ENCODE measurements at places on chromosomes 7 and 10.

- DNase-seq, result no peak
Observed at GRCh38 chr10:103504181-103504783, 10.8 kb downstream of the NEURL1 start.

GRCh38 chr10:121873236-121873635, 54.6 kb downstream of the ATE1 start:
- DNase-seq, result no peak

- DNase-seq, result peak; percentile 58
Observed at GRCh38 chr7:153943861-153944260, 108.3 kb upstream of the DPP6 start.

DNA sequence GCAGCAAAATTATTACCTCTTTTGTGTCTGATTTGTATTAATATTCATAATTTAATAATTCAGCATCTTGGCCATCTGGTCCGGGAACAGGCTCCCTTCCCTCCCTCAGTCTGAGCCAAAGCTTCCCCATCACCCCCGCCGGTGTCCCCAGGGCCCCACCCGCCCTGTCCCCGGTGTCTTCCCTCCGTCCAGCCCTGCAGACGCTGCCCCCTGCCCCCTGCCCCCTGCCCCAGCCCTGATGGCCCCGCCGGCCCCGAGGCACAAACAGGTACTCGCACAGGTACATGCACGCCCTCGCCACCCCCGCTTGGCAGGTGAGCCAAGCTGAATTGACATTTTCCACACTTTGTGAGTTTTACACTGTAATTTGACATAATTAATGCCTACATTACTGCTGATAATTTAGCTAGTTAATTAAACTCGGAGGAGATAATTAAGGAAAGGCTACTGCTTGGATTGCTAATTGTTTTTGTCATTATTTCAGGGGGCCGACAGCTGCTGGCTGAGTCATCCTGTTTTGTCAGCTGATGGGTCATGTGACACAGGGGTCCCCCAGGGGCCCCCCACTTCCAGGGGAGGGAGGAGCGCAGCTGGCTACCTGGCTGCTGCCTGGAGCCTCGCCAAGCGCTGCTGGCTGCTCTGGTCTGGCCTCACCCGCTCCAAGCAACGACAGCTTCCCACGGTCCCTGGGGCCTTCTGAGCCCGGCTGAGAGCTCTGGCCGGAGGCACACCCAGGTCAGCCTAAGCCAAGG, 36.6 kb downstream of the MICALL2 start:
- peak; percentile 40 for DNase-seq

- DNase-seq, result peak; percentile 85
Observed at GRCh38 chr7:158582089-158582456, 5.5 kb downstream of the PTPRN2 start.

DNA sequence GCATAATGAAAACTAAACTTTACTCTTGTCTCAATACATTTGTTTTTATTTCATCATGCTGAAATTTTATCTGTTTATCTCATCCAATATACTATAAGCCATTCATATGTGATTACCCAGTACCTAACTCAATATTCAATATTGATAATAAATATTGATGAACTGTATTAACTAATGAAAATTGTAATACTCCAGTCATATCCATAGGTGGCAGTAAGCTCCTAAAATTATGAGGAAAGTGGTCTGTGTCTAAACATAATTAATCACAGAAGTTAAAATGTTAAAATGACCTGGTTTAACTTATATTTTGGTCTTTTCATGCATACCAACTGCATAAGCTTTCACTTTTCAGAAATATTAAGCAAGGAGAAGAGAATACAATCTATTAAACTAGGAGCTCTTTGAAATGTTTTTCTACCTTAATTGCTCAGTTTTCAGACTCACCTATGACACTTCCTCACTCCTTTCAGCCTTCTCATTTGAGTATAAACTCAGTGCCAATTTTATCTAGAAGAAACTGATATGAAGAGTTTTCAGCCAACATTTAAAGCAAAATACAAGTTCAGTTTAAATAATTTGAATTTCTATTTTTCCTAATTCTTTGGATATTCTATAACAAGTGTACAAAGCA, 30.5 kb upstream of the VWDE start:
- no peak for DNase-seq

DNA sequence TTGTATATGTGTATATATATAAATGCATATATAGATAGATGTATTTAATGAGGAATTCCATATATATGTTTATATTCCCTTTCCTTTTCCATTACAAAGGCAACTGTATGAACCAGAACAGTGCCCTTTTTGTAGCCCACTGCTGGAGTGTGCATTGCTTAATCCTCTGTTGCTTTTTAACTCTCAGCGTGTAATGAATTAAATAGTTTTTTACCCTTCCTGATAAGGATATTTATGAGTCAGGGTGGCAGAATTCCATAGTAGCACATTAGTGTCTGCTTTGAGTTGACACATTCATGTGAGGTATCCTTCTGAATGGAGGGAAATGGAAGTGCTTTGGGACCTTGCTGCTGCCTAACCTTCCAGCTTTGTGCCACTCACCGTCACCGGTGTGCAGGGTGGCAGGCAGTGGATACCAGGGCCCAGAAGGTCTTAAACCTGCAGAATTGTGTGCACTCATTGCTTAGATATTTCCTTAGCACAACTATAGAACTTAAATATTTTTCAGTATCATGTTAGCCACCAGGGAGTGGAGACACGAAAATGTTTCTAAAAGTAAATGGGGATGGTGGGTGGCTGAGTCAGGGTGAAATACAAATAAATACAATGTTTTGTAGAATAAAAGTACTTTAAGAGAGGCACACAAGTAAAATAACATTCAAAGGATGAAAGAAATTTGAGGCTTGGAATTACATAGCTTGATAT, 117.9 kb downstream of the SND1 start:
- no peak for DNase-seq

DNA sequence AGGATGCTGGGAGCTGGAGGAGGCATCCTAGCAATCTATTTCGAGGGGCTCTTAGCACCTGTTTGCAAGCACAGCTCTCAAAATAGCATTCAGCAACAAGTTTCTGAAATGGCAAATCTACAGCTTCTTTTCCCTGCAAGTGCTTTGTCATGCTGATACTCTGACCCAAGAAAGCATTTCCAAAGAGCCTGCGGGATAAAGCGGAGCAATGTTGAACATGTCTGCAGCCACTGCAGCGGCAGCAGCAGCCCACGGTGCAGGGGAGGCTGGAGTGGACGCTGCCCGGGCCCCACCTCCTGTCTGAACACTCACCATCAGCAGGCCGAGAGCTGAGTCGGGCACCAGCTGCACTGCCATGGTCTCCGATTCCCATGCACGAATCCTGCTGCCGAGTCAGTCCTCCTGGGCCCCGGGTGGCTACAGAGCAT, 964 bp downstream of the FRMD4A start:
- no peak for DNase-seq

DNA sequence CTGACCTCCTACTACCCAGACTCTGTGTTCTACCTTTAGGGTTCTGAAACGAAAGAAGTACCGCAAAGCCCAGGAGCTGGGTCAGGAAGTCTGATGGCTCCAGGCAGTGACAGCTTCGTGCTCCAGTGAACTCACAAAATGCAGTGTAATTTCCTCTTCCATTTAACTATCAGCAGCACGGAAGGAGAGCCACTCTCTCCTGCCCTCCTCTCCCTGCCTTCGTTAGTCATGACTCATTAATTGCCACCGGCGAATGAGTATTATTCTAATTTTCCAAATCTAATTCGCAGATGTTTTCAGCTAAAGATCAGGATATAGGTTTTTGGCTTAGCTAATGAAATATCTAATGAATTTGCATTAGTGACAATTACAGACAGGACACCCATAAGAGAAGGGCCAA, 1262.0 kb downstream of the TYW1 start:
- DNase-seq, result no peak

DNA sequence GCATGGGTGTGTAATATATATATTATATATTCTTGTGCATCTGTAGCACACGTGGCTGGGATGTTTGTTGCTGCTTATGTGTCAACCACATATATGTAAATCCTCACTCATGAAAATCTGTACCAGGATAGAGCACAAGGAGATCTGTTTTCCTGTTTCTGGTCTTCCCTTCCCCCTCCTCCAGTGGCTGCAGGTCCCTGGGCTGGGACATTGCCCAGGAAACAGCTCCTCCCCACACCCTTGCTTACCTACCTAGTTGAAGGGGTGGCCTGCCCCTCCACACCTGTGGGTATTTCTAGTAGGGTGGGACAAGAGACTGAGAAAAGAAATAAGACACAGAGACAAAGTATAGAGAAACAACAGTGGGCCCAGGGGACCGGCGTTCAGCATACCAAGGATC, 2.2 kb downstream of the SFXN3 start:
- DNase-seq, result no peak

GRCh38 chr7:76189276-76189675, 12.4 kb upstream of the SRRM3 start:
- no peak for DNase-seq

GRCh38 chr7:100786323-100786722, 41.0 kb downstream of the EPHB4 start:
- no peak for DNase-seq

GRCh38 chr7:133512560-133512959, 259.7 kb downstream of the EXOC4 start:
- no peak for DNase-seq

- DNase-seq, result no peak
Observed at GRCh38 chr7:31044529-31044928, 7.6 kb upstream of the ADCYAP1R1 start.

DNA sequence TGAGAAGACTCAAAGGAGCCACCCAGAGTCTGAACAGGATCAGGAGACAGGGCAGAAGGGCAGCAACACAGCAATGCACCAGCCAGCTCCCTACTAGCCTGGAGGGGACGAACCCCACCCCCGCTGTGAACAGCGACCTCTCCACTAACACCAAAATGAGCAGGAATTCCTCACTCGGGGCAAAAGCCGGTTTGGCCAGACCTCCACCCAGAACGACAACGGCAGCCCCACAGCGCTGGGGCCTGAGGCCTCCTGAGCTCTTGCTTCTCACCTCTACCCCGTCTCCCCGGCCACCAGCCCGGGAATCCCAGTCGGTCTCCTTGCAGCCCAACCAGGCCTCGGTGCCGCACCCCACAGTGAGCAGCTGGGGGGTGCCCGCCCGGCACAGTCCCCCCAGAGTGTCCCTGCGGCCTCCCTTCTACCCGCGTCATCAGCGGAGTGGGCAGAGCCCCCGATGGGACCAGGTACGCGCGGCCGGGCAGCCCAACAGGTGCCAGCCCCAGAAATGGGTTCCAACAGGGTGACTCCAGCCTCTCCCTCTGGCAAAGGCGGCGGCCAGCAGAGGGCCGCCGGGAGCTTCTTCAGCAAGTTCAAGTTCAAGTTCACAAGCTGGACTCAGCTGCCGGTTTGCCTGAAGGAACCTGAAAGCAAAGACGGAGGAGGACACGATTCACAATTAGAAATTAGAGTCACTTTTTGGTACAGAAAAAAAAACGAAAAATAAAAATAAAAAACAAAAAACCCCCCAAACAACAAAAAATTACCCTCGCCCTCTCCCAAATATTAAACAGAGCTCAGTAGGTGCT, 129.0 kb downstream of the MARCHF5 start:
- DNase-seq, result no peak

GRCh38 chr7:91379236-91379635, 115.0 kb downstream of the FZD1 start:
- DNase-seq, result no peak

GRCh38 chr7:151286148-151286547, 37.7 kb upstream of the SMARCD3 start:
- no peak for DNase-seq

GRCh38 chr7:73869011-73869798, 8.2 kb downstream of the TMEM270 start:
- DNase-seq, result no peak

DNA sequence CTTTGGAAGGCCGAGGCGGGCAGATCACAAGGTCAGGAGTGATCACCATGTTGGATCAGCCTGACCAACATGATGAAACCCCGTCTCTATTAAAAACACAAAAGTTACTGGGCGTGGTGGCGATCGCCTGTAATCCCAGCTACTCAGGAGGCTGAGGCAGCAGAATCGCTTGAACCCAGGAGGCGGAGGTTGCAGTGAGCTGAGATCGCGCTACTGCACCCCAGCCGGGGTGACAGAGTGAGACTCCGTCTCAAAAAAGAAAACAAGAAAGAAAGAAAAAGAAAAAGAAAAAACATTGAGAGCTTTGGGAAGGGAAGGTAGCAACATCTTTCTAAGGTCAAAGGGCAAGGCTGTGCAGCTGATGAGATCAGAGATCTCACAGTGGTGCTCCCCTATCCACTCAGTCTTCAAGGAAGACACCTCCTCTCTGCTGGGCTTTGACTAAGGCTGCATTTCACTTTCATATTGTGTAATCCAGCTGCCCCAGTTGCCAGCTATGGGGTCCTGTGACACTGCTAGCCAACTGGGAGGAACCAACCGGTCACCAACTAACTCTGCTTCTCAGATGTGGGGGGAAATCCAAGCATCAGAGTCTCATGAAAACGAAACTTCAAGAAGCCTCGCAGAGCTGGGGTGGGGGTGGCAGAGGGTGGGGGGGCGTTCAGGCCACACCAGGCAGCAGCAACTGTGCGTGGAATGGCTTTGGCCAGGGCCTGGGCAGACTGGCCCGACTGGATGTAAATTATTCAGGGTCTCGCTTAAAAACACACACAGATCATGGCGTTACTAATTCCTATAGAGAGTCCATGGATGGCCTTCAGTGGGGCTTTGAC, 1.5 kb downstream of the IL15RA start:
- DNase-seq, result no peak

GRCh38 chr10:11869743-11870460, 46.7 kb downstream of the PROSER2 start:
- DNase-seq, result no peak

GRCh38 chr7:142714375-142714774, 34.9 kb upstream of the PRSS1 start:
- DNase-seq, result no peak

DNA sequence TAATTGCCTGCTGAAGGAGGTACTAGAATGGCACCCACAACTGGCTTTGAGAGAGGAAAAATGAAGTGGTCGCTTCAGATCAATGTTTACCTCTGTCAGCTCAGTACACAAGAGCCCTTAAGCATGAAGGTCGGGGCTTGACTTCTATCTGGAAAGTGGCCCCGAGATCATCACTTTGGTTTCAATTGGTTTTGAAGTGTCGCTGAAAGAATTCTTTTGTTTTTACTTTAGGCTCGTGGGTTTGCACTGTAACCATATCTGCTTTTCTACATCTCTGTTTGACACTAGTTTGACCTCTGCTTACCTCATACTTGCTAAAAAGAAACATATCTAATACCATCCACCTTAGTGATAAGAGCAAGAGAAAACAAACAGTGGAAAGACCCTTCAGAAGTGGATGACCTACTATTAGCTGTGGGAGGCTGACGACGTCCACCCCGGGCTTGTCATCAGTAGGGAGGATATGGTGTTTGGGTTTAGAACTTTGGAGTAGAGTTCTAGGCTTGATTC, 361.8 kb downstream of the GATA3 start:
- DNase-seq, result no peak

- no peak for DNase-seq
Observed at GRCh38 chr10:112872728-112873127, 77.3 kb upstream of the TCF7L2 start.

- no peak for DNase-seq
Observed at GRCh38 chr10:60497364-60497763, 107.7 kb upstream of the ANK3 start.

GRCh38 chr7:101543242-101543766, 85.8 kb downstream of the MYL10 start:
- DNase-seq, result no peak

- no peak for DNase-seq
Observed at GRCh38 chr10:43233601-43234430, 33.0 kb downstream of the RASGEF1A start.

Measured in NCI-H1092 (cell line).